NCI-H2081 (cell line): ENCODE measurements at places on chromosomes 13 and 19.

DNA sequence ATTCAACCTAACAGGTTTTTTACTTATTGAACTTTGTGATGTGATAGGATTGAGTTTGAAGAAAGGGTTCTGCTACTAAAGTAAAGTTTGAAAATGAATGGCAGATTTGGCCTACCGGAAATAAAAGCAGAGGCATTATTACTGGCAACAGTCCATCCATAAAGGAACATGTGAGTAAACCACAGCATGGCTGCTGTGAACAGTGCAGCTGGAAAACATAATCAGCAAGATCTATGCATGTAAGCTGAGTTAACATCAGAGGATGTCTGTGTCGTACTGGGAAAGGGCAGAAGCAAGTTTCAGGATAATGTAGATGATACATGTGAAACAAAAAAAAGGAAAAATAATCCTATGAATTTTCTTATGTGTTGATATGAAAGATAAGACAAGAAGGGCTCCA is 87.6 kb downstream of the CYSLTR2 start:
- DNase-seq = no peak

DNA sequence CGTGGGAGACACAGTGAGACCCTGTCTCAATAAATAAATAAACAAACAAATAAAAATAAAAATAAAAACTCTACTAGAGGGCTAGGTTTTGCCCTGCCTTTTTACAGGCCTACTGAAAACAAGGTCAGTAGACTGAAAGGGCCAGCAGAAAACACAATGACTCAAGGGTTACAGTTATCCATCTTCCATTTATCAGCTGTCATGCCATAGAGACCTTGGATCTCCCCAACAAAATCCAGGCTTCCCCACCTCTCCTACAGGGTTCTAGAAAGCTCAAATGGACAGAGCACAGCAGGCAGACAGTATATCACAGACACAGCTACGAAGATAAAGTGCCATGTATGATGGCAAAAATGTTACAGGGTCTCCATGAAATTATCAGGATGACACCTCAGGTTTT is 54.4 kb downstream of the FOXO1 start:
- DNase-seq = no peak

GRCh38 chr13:73338389-73338788 is 279.6 kb downstream of the KLF5 start:
- DNase-seq = no peak

DNA sequence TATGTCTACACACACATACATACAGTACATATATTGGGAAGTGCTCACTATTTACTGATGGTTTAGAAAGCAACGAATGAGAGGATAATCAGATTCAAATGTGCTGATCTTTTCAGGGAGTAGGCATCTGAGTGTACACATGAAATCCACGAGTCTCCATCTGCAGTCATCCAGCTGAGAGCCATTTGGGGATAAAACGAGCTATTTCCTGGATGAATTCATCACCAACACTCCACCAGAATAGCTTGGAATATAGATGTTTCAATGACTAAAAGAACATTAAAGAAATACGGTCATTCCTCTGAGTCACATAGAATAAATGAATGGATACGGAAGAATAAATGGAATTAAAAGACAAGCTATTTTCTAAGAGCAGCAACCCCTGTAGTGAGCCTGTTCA is 721.6 kb upstream of the ARGLU1 start:
- peak; percentile 42 for DNase-seq

DNA sequence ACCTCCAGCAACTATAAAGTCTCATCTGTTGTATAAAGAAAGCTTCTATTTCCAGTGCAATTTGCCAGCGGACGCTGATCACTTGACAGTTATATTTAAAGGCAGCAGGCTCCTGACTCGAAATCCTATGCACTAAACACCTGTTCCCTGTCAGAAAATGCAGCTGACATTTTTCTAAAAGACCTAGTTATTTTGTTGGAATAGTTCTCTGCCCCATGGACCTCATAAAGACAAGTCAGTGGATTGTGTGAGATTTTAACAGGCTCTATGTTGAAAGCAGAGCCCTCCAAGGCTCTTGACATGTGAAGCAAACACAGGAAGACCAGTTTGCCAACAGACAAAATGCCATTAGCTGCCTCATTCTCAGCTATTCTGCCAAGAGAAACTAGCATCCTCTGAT is 304.7 kb upstream of the KLF12 start:
- no peak for DNase-seq
